ENCODE measurements at places on chromosomes 3 and 15.

DNA sequence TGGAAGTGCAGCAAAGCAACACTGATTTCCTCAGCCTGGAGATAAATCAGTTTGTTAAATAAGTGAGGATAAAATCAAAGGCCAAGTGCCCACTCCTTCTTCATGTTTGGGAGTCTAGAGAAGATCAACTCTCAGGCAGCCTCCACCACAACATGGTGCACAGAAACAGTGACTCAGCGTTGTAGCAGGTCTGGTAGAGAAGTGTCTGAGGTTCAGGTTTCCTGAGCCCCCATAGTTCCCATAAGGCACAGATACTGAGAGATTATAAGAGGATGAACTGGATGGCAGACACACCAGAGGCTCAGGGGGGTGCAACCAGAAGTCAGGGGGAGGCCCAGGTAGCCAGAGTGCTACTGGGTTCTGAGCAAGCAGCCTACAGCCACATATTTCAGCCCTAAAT lies 166.7 kb downstream of the FRMD5 start:
- DNase-seq, result no peak

GRCh38 chr3:10338591-10339353 lies 17.9 kb upstream of the SEC13 start:
- no peak for DNase-seq

DNA sequence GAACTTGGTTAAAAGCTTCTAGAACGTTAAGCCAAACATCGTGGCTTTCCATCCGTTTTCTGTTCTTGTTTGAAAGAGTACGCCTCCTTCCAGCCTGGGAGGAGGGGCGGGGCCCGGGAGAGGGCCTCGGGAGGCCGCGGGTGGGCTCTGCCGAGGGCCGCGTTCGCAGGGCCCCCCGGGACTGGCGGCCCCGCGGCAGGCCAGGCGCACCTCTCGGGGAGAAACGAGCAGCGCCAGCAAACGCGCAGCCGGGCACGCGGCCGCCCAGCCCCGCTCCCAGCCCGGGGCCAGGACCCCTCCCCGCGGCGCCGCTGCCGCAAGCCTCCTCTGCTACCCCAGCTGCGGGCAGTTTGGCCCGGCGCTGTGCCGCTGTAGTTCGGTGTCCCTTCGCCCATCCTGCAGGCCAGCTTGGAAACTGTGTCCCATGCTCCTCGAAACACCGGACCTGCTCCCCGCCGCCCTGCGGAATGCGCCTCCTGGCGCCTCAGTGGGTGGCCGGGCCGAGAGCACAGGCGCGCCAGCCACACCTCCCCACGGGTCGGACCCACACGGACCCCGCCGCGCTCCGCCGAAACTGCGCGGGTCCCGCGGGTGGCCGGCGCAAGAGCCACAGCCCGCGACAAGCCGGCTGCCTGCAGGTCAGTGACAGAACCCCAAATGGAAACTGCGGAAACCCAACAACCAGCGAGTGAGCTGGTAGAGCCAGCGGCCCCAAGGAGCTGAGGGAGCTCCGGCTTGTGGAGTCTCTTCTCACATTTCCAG lies 2.3 kb downstream of the OCA2 start:
- DNase-seq, result no peak

DNA sequence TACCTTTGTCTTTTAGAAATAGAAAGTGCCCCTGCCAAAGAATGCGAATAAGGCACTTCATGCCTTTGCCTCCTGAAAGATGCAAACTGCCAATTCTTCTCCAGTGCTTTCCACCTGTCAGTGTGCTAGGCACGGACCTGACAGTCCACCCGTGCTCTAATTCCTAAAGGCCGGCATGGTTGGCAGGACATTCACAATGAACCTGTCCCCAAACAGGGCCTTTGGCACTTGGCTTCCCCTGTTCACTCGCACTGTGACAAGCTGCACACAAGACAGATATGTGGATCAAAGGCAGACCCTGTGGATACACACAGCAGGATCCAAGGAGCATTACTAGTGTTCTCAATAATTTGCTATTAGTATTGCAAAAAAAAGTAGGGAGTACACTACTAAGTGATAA lies 505.7 kb upstream of the AGTR1 start:
- DNase-seq, result no peak

DNA sequence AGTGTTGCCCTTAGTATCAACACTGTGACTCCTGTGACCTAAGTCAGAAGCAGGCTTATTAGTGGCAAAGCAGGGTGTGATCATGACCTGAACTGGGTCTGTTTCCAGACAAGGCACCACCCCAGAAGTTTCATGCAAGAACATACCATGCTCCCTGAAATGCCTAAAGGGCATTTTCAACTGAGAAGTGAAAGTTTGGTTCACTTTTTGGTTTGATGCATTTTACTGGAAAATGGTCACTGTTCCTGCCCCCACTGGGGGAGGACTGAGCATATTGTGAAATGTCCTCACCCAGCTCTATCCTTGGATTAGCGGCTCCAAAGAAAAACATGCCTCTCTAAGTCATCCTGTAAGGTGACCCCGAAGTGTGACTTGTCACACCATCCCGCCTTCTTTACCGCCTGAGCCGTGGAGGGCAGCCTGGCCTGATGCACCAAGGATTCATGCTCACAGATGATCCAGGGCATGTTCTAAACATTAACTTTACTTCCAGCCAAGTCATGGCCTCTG lies 3.1 kb upstream of the FAM240A start:
- no peak for DNase-seq

GRCh38 chr15:96736384-96736783 lies 405.9 kb downstream of the NR2F2 start:
- no peak for DNase-seq

DNA sequence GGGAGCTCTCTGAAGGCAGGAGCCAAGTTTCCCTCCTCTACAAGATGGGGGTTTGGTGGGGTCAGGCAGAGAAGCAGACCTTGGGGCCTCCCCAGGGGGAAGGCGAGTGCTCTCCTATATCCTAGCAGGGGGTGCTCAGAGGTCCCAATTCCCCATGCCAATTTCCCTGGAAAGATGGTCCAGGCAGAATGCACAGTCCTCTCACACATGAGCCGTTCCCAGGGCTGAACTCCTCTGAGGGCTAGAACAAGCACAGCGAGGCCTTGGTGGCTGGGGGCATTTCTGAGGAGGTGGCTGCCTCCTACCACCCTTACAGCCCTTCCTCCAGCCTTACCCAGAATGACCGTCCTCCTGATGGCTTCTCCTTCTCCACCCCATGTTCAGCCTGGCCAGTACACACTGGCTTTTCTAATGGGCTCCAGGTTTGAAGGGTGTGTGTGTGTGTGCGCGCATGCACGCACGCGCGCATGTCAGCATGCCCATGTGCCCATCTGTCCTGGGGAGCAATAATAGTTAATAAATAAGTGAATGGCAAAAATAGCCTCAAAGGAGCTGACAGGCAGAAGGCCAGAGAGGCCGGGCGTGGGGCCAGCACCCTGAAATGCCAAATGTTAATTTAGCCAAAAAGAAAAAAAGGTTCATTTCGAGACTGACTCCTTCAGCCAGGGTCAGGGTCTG lies 24.4 kb downstream of the ADCY5 start:
- no peak for DNase-seq

GRCh38 chr3:81760215-81760614 lies 1.2 kb downstream of the GBE1 start:
- no peak for DNase-seq

DNA sequence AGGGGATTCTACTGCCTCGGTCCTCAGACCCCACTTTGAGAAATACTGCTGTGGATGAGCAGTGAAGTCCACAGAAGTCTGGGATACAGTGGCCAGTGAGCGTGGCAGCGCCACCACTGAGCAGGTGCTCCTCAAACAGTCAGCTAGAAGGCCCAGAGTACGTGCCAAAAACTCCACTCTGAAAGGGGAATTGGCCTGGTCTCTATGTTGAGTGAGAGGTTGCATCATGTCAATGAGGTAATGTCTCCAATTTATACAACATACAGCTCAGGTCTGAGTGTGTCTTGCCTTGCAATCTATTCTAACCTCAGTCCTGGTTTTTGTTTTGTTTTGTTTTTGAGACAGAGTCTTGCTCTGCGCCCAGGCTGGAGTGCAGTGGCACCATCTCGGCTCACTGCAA lies 53.3 kb upstream of the ETV5 start:
- no peak for DNase-seq

GRCh38 chr3:86954226-86954625 lies 36.7 kb downstream of the VGLL3 start:
- no peak for DNase-seq

DNA sequence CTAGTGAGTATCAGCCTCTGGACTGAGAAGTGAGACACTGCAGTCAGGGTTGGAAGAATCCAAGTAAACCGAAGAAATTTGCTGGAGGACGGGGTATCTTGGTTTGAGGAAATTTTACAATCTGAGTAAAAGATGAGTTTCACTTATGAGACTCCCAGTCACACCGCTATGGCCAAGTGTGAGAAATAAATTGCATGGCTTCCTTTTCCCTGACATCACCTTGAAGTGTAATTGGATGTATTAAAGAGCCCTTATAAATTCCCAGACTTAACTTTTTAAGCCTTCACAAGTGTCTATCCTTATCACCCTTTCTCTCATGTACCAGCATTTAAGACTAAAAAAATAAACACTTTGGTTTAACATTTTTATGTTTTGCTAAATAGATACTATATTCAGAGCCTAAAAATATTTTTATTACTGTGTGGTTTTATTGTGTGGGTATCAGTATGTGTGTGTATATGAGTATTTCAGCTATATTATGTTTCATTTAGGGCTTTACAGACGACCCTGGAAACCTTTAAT lies 23.8 kb downstream of the USP3 start:
- no peak for DNase-seq

DNA sequence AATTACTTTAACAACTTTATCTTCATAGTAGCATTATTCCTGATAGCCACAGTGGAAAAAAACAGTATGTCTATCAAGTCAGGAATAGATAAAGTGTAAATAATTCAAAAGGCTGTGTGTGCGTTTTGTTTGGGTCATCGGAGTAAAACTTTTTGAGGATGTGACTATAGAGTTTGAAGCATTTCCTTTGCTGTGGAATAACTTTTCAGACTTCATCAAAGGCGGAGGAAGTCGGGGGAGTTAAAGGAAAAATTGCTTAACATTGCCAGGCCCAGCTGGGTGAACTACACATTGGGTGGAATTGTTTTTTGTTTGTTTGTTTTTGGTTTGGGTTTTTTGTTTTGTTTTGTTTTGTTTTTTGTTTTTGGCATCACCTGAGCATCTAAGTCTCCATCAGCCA lies 70.4 kb upstream of the CRTC3 start:
- DNase-seq, result no peak

DNA sequence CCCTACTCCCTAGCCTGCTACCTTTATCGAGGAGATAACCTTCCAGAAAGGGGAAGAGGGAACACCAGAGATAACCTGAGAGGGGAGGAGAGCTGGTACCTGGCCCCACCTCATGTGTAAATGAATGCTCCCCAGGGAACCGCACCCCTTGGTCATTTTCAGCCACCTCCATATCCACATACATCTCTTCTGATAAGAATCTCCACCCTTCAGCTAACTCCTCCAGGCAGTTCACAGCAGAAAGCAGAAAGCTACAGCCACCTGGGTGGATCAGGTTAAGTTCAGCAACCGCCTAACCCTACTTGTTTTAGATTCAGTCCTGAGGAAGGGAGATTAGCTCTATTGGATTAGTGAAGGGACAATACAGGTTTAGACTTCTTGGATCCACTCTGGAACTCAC lies 38.0 kb upstream of the TIMP4 start:
- no peak for DNase-seq

DNA sequence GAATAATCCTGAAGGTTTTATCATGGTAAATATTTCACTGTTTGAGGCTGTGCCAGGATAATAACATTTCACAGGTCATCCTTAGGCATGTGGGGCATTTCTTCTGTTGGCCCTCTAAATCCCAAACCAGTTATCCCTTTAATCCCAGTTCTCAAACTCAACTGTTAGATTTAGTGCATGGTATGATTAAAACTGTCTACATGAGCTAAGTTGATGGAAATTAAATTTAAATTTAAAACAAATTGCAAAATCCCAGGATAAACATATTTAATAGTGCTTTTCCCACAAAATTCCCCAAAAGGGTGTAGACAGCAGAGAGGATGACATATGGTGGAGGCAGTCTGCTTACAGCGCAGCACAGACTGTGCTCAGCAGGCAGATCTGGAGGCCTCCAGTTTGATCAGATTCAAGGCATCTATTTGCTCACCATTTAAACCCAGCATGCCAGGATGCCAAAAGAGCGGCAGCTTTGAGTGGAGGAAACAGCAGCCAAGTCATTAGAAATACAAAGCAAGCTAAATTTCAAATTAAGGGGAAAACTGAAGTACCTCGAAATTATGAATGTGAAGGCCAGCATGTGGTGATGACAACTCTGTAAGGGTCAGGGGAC lies 325.8 kb downstream of the KCNH8 start:
- DNase-seq, result no peak

- no peak for DNase-seq
Measured at GRCh38 chr3:188262488-188262887, 108.5 kb downstream of the LPP start.

- DNase-seq, result no peak
Measured at GRCh38 chr3:132694991-132695390, 27.2 kb downstream of the NPHP3 start.

- DNase-seq, result no peak
Measured at GRCh38 chr3:184946917-184947316, 135.0 kb downstream of the VPS8 start.

DNA sequence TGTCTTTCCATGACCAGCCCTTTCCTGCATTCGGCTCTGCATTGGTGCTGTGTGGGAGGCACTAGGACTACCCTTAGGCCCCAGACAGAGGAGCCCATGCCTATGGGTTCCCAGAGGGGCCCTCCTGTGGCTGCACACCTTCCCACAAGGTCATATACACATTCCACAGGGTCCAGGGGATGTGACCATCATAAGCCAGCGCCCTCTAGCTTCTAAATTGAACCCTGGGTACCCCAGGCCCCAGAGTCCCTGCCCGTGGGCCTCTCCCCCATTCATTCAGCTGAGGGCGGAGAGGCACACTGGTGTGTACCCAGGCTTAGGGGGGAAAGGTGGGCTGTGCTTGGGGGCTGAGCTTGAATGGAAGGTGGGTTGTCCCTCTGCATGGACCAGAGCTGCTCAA lies 10.2 kb upstream of the SLC6A6 start:
- no peak for DNase-seq

GRCh38 chr3:100915706-100916495 lies 77.3 kb downstream of the ABI3BP start:
- no peak for DNase-seq

DNA sequence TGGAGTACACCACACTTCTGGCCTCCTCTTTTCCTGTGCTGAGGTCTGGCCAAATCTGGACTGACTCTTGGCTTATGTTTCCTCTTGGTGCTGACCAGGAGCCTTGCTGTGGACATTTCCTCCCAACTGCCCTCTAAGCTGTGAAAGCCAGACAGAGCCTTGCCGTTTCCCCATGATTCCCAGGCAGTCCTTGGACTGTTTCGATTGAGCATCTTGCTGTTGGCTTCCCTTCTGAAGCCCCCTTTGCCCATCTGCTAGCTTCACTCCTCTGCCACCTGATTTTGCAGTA lies 110.5 kb downstream of the EPHB1 start:
- no peak for DNase-seq

Data from NCI-H2227 treated with DMSO at 0.1 percent for 48 hours (cell line).